ENCODE measurements at places on chromosomes 3 and 15. TPM values are rescaled to one million over a fixed set of nuclear protein-coding genes. Genes with fewer than 3 reads are reported as not detected.

The CADM2 gene
- not detected for total RNA-seq

GRCh38 chr15:48634893-48635292 is 10.6 kb downstream of the FBN1 start:
- peak; percentile 59 for DNase-seq

The SIDT1 gene
- not detected for total RNA-seq

The CAMK2N2 gene
- total RNA-seq: not detected

The CCR9 gene
- not detected for total RNA-seq

The CYP19A1 gene
- not detected for total RNA-seq

DNA sequence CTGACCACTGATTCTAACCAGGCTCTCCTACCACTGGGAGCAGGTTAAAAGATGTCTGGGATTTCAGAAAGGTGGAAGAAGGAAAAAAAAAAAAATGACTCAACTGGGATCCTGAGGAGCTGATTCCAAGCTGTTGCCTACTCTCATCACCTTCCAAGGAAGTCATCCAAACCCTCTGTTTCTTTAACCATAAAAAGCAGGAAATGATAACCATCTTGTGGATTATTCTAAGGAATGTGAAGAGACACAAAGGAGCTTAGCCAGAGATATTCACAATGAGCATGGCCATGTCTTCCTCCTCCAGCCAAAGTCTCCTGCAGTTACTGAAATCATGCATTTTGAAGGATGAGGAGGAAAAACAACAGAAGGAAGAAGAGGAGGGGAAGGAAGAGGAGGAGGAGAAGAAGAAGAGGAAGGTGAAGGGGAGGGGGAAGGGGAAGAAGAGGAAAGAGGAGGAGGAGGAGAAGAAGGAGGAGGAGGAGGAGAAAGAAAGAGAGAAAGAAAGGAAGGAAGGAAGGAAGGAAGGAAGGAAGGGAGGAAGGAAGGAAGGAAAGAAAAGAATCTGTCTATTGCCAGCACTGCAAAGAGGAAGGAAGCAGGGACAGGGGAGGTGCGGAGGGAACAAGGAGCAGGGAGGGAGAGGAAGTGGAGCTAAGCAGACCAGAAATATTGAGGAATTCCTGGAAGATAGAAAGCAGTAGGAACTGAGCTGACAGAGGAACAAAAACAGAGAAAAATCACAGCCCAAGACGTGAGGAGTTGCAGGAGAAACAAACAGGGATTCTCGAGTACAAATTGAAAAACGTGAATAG is 229.2 kb downstream of the UACA start:
- DNase-seq: no peak

The ANO10 gene
- 40.9 TPM for total RNA-seq

GRCh38 chr3:43086460-43087165 is 19.3 kb downstream of the POMGNT2 start:
- DNase-seq: no peak

- no peak for DNase-seq
These were observed 176.1 kb upstream of the RGMA start for GRCh38 chr15:93265111-93265556.

The GRAMD1C gene
- 17.0 TPM for total RNA-seq

The DUOX2 gene
- not detected for total RNA-seq
